Spleen (tissue), 13 donors: ENCODE measurements at places on chromosomes 11 and 22. TPM values are rescaled to one million over a fixed set of nuclear protein-coding genes. Genes with fewer than 3 reads are reported as not detected.

DNA sequence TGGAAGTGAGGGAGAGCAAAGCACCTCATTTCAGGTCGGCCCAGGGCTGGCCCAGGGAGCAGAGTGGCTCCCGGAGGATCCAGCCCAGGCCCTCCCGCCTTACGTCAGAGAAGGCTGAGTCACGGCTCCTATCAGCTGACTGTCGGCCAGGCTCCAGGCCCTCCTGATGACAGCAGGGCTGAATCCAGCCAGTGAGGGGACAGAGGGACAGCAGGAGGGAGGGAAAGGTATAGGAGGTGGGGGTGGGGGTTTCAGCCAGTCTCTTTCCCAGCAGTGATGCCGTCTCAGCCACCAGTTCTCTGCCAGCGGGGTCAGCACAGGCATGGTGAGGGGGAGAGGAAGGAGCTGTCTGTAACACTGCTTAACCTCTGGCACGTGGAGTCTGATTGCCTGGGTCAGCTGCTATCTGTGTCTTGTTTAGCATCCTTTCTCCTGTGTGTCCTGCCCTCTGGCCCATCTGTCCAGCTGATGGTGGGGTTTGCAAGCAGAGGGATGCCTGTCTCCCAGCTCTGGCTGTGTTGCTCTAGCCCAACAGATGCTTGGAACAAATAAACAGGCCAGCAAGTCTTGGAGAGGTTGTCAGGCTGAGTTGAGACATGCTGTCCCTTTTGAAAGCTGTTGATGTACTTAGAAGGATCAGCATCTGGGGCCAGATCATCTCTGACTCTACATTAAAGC is 74.0 kb downstream of the ADAMTS15 start:
- H3K27ac ChIP-seq = peak overlapping the region; percentile 37
- no peak overlapping the region for H3K4me3 ChIP-seq
- no peaks in the 10 kb centered on the region for H3K27me3 ChIP-seq
- H3K36me3 ChIP-seq = no peaks in the 10 kb centered on the region

GRCh38 chr11:95968585-95968984 is 44.7 kb upstream of the MTMR2 start:
- H3K27me3 ChIP-seq = no peaks in the 10 kb centered on the region
- no peaks in the 10 kb centered on the region for H3K36me3 ChIP-seq
- no peak overlapping the region for H3K27ac ChIP-seq
- no peak overlapping the region for H3K4me3 ChIP-seq
- no peak for DNase-seq
- H3K4me1 ChIP-seq = no peaks in the 10 kb centered on the region

GRCh38 chr22:35177811-35178210 is 79.5 kb upstream of the HMGXB4 start:
- no peak overlapping the region for H3K27ac ChIP-seq
- no peaks in the 10 kb centered on the region for H3K4me1 ChIP-seq
- H3K36me3 ChIP-seq = no peaks in the 10 kb centered on the region
- peaks cover 38% of the 10 kb centered on the region for H3K27me3 ChIP-seq

DNA sequence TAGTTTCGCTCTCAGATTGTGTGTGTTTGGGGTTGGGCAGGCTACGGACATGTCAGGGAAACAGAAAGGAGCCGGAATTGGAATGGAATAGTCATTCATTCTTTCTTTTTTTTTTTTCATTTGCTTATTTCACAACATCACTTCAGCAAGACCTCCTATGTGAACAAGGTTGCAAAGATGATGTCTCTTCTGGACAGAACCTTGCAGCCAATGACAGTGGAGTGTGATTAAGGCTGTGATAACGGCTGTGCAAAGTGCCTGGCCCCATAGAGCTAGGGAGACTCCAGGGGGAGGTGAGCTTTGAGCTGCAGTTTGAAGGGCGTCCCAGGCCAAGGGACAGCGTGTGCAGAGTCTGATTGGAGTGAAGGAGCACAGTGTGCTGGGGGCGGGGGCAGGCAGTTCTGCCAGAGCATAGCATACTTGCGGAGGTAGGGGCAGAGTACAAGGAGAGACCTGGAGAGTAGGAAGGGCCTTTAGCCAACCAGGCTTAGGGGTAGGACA is 3.4 kb downstream of the TIGD3 start:
- H3K4me1 ChIP-seq = peaks cover 14% of the 10 kb centered on the region
- no peak for DNase-seq
- peaks cover 4% of the 10 kb centered on the region for H3K27me3 ChIP-seq
- H3K36me3 ChIP-seq = no peaks in the 10 kb centered on the region
- H3K4me3 ChIP-seq = no peak overlapping the region

Gene DCHS1
- 39.9 TPM for total RNA-seq

Gene MPZL2
- 10.7 TPM for total RNA-seq

Gene CALCB
- total RNA-seq = 0.59 TPM

Gene CNIH2
- total RNA-seq = 1.3 TPM
